Activated naive CD8-positive, alpha-beta T cell treated with anti-CD3 and anti-CD28 coated beads, Interleukin-2, amount 10 ng/mL, durations not matched to agents 7 days and 5 days (primary cell): ENCODE measurements at places on chromosomes 7 and 10. TPM values are rescaled to one million over a fixed set of nuclear protein-coding genes. Genes with fewer than 3 reads are reported as not detected.

GRCh38 chr7:132739271-132739955, 163.1 kb upstream of the PLXNA4 start:
- H3K36me3 ChIP-seq, result no peaks in the 10 kb centered on the region
- no peaks in the 10 kb centered on the region for H3K4me1 ChIP-seq
- no peak overlapping the region for H3K4me3 ChIP-seq
- H3K27ac ChIP-seq, result no peak overlapping the region
- no peaks in the 10 kb centered on the region for H3K27me3 ChIP-seq

DNA sequence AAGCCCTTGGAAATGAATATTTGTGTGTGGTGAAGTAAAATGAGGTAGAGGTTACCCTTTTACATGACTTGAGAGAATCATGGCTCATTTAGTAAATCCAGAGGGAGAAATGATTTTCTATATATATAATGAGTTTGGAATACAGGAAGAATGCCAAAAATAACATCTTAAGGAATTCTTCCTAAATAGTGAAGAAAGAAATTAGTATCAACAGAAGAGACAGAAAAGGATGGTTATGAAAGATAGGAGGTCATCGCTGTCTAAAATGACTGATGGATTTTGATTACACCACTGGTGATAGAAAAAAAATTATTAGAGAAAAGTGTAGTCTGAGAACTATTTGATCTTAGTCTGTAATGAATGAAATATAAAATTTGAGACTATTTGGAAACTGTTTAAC, 283.0 kb downstream of the ADK start:
- no peak for DNase-seq
- no peak overlapping the region for H3K4me3 ChIP-seq
- H3K27ac ChIP-seq, result no peak overlapping the region
- no peaks in the 10 kb centered on the region for H3K27me3 ChIP-seq

INPP5A gene
- total RNA-seq, result 15.7 TPM

GRCh38 chr7:34224281-34224680, 318.9 kb downstream of the BMPER start:
- no peaks in the 10 kb centered on the region for H3K4me1 ChIP-seq
- no peak overlapping the region for H3K4me3 ChIP-seq
- H3K27me3 ChIP-seq, result no peaks in the 10 kb centered on the region
- DNase-seq, result no peak

NANOS1 gene
- 0.55 TPM for total RNA-seq

DNA sequence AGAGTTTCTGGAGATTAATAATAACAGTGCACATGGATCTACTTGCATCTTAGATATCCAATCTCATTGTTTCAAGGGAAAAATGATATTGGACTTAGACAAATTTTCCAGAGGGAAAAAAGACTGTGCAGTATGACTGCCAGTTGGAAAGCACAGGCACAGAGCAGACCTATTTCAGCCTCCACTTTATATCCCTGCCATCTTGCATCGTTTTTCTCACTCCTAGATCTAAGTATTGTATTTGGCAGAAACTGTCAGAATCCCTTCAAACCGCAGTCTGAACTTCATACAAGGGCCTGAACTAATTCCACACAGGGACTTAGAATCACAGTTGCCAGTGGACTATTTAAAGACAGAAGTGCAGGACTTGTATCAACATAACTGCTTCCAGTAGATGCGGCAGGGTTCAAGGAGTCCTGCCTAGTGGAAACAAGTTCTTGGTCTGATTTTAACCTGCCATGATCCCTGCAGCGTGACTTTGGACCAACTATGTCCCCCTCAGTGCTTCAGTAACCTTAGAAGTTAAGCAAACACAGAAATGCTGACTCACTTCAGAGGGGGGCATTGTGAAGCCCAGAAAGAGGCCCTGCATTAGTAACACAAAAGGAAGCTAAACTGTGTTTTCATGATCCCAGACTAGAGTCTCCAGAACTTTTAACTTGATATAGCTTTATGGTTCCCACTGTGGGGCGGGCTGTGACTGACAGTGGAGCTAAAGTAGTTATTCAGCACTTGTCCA, 95.7 kb upstream of the PALS2 start:
- DNase-seq, result no peak
- no peak overlapping the region for H3K4me3 ChIP-seq
- H3K36me3 ChIP-seq, result no peaks in the 10 kb centered on the region
- H3K4me1 ChIP-seq, result no peaks in the 10 kb centered on the region
- H3K27ac ChIP-seq, result no peak overlapping the region
- H3K27me3 ChIP-seq, result peaks cover 3% of the 10 kb centered on the region

- DNase-seq, result no peak
- H3K4me1 ChIP-seq, result peaks cover 22% of the 10 kb centered on the region
- H3K36me3 ChIP-seq, result peaks cover 11% of the 10 kb centered on the region
- H3K27me3 ChIP-seq, result peaks cover 4% of the 10 kb centered on the region
- H3K27ac ChIP-seq, result no peak overlapping the region
These were observed 94.1 kb upstream of the KLF6 start for GRCh38 chr10:3879073-3879472.

- peaks cover 10% of the 10 kb centered on the region for H3K27me3 ChIP-seq
These were observed 78.5 kb upstream of the APBB1IP start for GRCh38 chr10:26359670-26360069.

- no peaks in the 10 kb centered on the region for H3K36me3 ChIP-seq
- no peak overlapping the region for H3K27ac ChIP-seq
- H3K27me3 ChIP-seq, result no peaks in the 10 kb centered on the region
These were observed 570.2 kb downstream of the PHTF2 start for GRCh38 chr7:78368771-78369170.

GRCh38 chr10:17643339-17643754, 604 bp upstream of the STAM start:
- peaks cover 16% of the 10 kb centered on the region for H3K36me3 ChIP-seq
- peaks cover 38% of the 10 kb centered on the region for H3K4me1 ChIP-seq
- peak overlapping the region; percentile 99 for H3K27ac ChIP-seq
- H3K4me3 ChIP-seq, result peak overlapping the region; percentile 95

DNA sequence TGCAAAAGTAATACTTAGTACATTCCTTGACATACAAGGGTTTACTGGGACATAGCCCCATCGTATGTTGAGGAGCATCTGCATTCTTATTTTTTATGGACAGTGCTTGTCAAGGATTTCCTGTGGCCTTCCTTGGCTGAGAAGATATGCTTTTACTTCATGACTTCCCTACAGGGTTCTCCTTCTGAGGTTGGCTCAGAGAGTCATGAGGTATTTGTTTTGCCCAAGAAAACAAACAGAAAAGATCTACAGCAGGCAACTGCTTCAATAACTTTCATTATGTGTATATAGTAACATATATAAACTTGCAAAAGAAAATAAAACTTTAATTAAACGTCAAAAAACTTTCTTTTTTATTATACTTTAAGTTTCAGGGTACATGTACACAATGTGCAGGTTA, 577.2 kb upstream of the SEMA3D start:
- H3K27me3 ChIP-seq, result no peaks in the 10 kb centered on the region
- H3K4me3 ChIP-seq, result no peak overlapping the region
- H3K27ac ChIP-seq, result no peak overlapping the region
- no peak for DNase-seq
- H3K4me1 ChIP-seq, result no peaks in the 10 kb centered on the region

GRCh38 chr7:47947355-47947749, 914 bp downstream of the PKD1L1 start:
- H3K27ac ChIP-seq, result no peak overlapping the region
- no peak for DNase-seq
- peaks cover 3% of the 10 kb centered on the region for H3K4me1 ChIP-seq
- no peaks in the 10 kb centered on the region for H3K27me3 ChIP-seq
- no peaks in the 10 kb centered on the region for H3K36me3 ChIP-seq

DNA sequence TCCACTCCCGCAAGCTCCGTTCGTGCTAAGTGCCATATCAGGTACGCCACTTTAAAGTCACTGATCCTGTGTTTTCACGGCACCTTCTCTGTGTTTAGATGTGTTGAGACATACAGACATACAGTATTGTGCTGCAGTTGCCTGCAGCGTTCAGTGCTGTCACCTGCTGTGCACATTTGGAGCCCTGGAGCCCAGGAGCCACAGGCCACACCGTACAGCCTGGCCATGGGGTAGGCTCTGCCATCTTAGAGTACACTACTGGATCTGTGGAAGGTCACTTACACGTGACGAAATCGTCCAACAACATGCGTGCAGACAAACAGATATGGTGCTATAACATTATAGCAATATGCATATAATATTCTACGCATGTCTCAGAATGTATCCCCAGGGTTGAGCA, 111.3 kb downstream of the ELFN1 start:
- no peak for DNase-seq
- no peak overlapping the region for H3K4me3 ChIP-seq
- H3K27ac ChIP-seq, result no peak overlapping the region
- no peaks in the 10 kb centered on the region for H3K36me3 ChIP-seq
- H3K27me3 ChIP-seq, result peaks cover 3% of the 10 kb centered on the region

PNLIPRP3 gene
- not detected for total RNA-seq

CTAGE8 gene
- not detected for total RNA-seq

GRCh38 chr10:129807211-129807610, 156.9 kb downstream of the EBF3 start:
- H3K4me1 ChIP-seq, result no peaks in the 10 kb centered on the region
- H3K4me3 ChIP-seq, result no peak overlapping the region
- H3K36me3 ChIP-seq, result no peaks in the 10 kb centered on the region
- no peak overlapping the region for H3K27ac ChIP-seq

KEL gene
- total RNA-seq, result 0.94 TPM

- peaks cover 6% of the 10 kb centered on the region for H3K27me3 ChIP-seq
- H3K27ac ChIP-seq, result peak overlapping the region; percentile 98
- peak overlapping the region; percentile 94 for H3K4me3 ChIP-seq
- H3K36me3 ChIP-seq, result peaks cover 14% of the 10 kb centered on the region
- peaks cover 10% of the 10 kb centered on the region for H3K4me1 ChIP-seq
- no peak for DNase-seq
These were observed 1.2 kb downstream of the ING3 start for GRCh38 chr7:120951826-120952225.

OR2A42 gene
- not detected for total RNA-seq

DNA sequence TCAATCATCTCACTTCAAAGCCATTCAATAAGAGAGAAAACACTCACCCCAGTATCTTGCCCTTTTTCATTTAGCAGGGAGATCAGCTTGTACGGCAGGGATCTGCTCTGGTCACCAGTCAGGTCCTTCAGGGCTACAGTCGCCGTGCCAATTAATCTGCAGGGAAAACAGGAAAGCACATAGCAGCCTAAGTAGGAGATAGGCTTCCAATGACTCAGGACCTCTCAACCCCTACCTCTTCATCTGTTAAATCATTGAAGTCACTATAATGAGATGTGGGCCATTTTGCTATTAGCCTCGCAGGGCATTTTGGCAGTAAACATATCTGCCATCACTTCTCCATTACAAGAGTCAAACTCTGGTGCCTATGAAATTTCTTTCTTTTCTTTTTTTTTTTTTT, 50.8 kb downstream of the MYOF start:
- H3K36me3 ChIP-seq, result peaks cover 5% of the 10 kb centered on the region
- H3K4me1 ChIP-seq, result peaks cover 6% of the 10 kb centered on the region
- H3K27ac ChIP-seq, result no peak overlapping the region
- no peaks in the 10 kb centered on the region for H3K27me3 ChIP-seq
- no peak overlapping the region for H3K4me3 ChIP-seq
- no peak for DNase-seq

- H3K4me3 ChIP-seq, result no peak overlapping the region
- peaks cover 18% of the 10 kb centered on the region for H3K36me3 ChIP-seq
- no peaks in the 10 kb centered on the region for H3K27me3 ChIP-seq
- H3K4me1 ChIP-seq, result peaks cover 3% of the 10 kb centered on the region
These were observed 9.3 kb downstream of the TCAF1 start for GRCh38 chr7:143892527-143893300.

ITGA8 gene
- not detected for total RNA-seq

AHCYL2 gene
- total RNA-seq, result 12.1 TPM

GRCh38 chr10:129717816-129718547, 246.1 kb downstream of the EBF3 start:
- H3K27me3 ChIP-seq, result no peaks in the 10 kb centered on the region
- H3K36me3 ChIP-seq, result no peaks in the 10 kb centered on the region
- no peaks in the 10 kb centered on the region for H3K4me1 ChIP-seq
- DNase-seq, result no peak
- no peak overlapping the region for H3K4me3 ChIP-seq
- H3K27ac ChIP-seq, result no peak overlapping the region

DNA sequence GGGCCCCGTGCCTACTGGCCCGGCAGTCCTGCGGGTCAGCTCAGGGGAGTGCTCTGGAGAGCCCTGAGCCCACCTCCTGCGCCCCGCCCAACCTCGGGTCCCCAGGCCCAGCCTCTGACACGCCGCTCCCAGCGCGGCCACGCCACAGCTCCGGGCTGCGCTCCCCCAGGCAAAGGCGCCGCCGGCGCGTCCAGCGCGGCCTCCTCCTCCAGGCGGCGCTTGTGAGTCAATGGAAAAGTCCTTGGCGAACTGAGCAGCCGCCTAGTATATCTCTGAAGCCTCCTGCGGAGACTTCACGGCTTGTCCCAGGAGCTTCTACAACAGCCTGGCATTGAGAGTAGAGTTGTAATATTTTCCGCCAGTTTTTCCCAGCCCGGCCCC, 29.5 kb upstream of the BMS1 start:
- H3K4me3 ChIP-seq, result peak overlapping the region; percentile 81
- no peak overlapping the region for H3K27ac ChIP-seq
- peak; percentile 84 for DNase-seq
- no peaks in the 10 kb centered on the region for H3K4me1 ChIP-seq
- H3K27me3 ChIP-seq, result peaks cover 51% of the 10 kb centered on the region

GJD4 gene
- not detected for total RNA-seq

GRCh38 chr10:44240584-44241205, 144.2 kb downstream of the CXCL12 start:
- no peak overlapping the region for H3K27ac ChIP-seq
- no peak overlapping the region for H3K4me3 ChIP-seq
- no peaks in the 10 kb centered on the region for H3K36me3 ChIP-seq
- no peaks in the 10 kb centered on the region for H3K4me1 ChIP-seq
- no peak for DNase-seq
- H3K27me3 ChIP-seq, result no peaks in the 10 kb centered on the region

- no peak overlapping the region for H3K4me3 ChIP-seq
- DNase-seq, result no peak
- no peaks in the 10 kb centered on the region for H3K36me3 ChIP-seq
- H3K4me1 ChIP-seq, result no peaks in the 10 kb centered on the region
- no peaks in the 10 kb centered on the region for H3K27me3 ChIP-seq
- no peak overlapping the region for H3K27ac ChIP-seq
These were observed 19.0 kb upstream of the TARP start for GRCh38 chr7:38292442-38292841.

GRCh38 chr10:110363572-110364411, 59.1 kb upstream of the SMNDC1 start:
- no peak overlapping the region for H3K27ac ChIP-seq
- no peak overlapping the region for H3K4me3 ChIP-seq
- H3K27me3 ChIP-seq, result peaks cover 2% of the 10 kb centered on the region
- H3K36me3 ChIP-seq, result no peaks in the 10 kb centered on the region

GRCh38 chr7:30471205-30471604, 7.4 kb downstream of the NOD1 start:
- H3K27ac ChIP-seq, result peak overlapping the region; percentile 46
- no peak for DNase-seq
- no peaks in the 10 kb centered on the region for H3K27me3 ChIP-seq
- peaks cover 44% of the 10 kb centered on the region for H3K36me3 ChIP-seq
- H3K4me3 ChIP-seq, result peak overlapping the region; percentile 52
- peaks cover 71% of the 10 kb centered on the region for H3K4me1 ChIP-seq

DNA sequence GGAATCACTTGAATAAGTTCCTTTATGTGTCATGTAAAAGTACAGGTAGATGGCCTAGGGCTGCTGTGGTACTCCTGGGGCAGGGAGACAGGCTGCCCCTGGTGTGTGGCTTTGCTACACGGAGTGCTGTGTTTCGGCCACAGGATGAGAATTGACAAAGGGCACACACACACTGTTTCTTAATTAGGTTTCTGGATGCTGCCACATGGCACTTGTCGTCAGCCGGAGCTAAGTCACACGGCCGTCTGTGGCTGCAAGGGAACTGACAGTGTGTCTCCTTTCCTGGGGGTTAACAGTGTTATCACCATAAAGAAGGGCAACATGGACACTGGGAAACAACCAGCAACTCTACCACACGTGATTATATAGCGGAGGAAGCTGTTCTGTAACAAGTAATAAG, 55.7 kb upstream of the CREB5 start:
- no peaks in the 10 kb centered on the region for H3K4me1 ChIP-seq
- H3K27ac ChIP-seq, result no peak overlapping the region
- peaks cover 8% of the 10 kb centered on the region for H3K27me3 ChIP-seq
- no peak overlapping the region for H3K4me3 ChIP-seq
